Liver (tissue), 10 donors: ENCODE measurements at places on chromosomes 13 and 19. TPM values are rescaled to one million over a fixed set of nuclear protein-coding genes. Genes with fewer than 3 reads are reported as not detected.

DNA sequence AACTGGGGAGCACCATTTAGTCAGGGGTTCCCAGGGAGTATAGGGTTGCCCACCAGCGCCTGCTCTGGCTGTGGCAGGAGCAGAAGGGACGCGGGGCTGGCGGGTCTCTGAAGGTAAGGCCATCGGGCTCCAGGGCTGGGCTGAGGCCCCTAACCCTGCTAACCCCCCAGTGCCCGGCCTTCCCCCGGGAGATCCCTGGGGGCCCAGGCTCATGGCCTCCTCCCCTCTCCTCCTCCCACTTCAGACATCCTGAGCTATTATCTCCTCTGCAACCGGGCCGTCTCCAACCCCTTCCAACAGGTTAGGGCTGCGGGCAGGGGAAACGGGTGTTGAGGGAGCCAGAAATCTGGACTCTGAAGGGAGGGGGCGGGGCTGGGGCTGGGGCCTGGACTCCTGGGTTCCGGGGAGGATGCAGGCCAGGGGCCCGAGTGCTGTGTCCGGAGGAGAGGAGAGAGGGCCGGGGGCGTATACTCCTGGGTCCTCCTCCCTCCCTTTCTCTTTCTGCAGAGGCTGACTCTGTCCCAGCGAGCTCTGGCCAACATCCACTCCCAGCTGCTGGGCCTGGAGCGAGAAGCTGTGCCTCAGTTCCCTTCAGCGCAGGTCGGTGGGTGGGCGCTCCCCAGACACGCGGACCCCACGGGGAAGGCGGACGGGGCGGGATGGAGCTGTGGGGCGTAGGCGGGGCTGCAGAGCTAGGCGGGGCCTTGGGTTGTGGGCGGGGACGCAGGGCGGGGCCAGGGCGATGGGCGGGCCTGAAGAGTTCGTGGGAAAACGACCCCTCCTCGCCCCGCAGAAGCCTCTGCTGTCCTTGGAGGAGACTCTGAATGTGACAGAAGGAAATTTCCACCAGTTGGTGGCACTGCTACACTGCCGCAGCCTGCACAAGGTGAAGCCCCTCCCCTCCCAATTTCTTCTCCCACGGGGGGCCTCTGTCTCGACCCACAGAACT lies 15.3 kb downstream of the TTYH1 start:
- peak; percentile 61 for DNase-seq

CAMSAP3 gene
- total RNA-seq = 13.8 TPM

DNA sequence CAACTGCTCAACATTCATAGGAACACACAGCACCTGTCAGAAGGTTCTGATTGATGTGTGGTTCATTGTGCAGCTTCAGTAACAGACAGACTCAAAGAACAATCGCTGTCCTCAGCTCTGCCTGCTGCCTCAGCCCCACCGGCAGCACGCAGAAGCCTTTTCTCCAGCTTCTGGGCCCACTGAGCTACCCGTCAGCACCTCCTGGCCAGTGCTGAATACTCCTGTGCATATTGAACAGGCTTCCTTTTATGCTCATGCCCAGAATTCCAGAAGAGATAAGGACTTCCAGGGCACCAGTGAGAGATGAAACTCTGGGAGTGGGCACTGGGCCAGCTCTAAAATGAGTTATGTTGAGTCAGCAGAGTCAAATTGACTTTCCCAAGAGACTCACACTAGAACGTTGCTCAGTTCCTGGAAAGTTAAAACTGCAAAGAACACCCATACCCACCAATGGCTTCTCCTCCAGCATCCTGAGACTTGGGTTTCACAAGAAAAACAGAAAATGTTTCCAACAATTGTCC lies 119.3 kb downstream of the COL4A1 start:
- DNase-seq = no peak

MRPS12 gene
- total RNA-seq = 20.2 TPM

- no peak for DNase-seq
Observed at GRCh38 chr13:49638030-49638743, 9.9 kb downstream of the ARL11 start.

GJB2 gene
- 50.1 TPM for total RNA-seq

- DNase-seq = no peak
Observed at GRCh38 chr13:32124743-32125142, 93.2 kb downstream of the FRY start.

KL gene
- total RNA-seq = 0.37 TPM
